MCF 10A (cell line): ENCODE measurements at places on chromosomes 5 and 9. TPM values are rescaled to one million over a fixed set of nuclear protein-coding genes. Genes with fewer than 3 reads are reported as not detected.

The HCN1 gene
- total RNA-seq: not detected in 2 replicates

The GRM6 gene
- not detected in 2 replicates for total RNA-seq

The ATP10B gene
- total RNA-seq: not detected in 2 replicates

The EXOSC3 gene
- total RNA-seq: 44.8 and 50.9 TPM in 2 replicates

The TMEM174 gene
- total RNA-seq: not detected in 2 replicates

The NME5 gene
- total RNA-seq: 1.0 TPM in 1 of 2 replicates, not detected in the other

The ZCCHC10 gene
- 35.0 and 37.7 TPM in 2 replicates for total RNA-seq

The GGTA1 gene
- not detected in 2 replicates for total RNA-seq

The CDKN2B-AS1 gene
- not detected in 2 replicates for total RNA-seq

The CXXC5 gene
- 7.8 and 10.9 TPM in 2 replicates for total RNA-seq

The HK3 gene
- not detected in 2 replicates for total RNA-seq

The SLIT3 gene
- 0.34 and 0.89 TPM in 2 replicates for total RNA-seq

The NFIB gene
- 52.2 and 70.8 TPM in 2 replicates for total RNA-seq

The SLC4A9 gene
- total RNA-seq: 0.37 TPM in 1 of 2 replicates, not detected in the other

The ALDH1A1 gene
- not detected in 2 replicates for total RNA-seq

The NR5A1 gene
- total RNA-seq: not detected in 2 replicates

The GDA gene
- not detected in 2 replicates for total RNA-seq

The CDH12 gene
- not detected in 2 replicates for total RNA-seq

The ENTPD8 gene
- total RNA-seq: not detected in 2 replicates

The MUSK gene
- not detected in 2 replicates for total RNA-seq

The P4HA2 gene
- 53.1 and 91.1 TPM in 2 replicates for total RNA-seq

The NMUR2 gene
- not detected in 2 replicates for total RNA-seq

The LURAP1L gene
- 59.2 and 80.4 TPM in 2 replicates for total RNA-seq

The SH3RF2 gene
- 14.9 and 29.6 TPM in 2 replicates for total RNA-seq

The SMC5 gene
- total RNA-seq: 29.8 and 31.9 TPM in 2 replicates

The PTGR1 gene
- 27.4 and 27.8 TPM in 2 replicates for total RNA-seq

The NDOR1 gene
- total RNA-seq: 16.6 and 18.0 TPM in 2 replicates

The FGF18 gene
- not detected in 2 replicates for total RNA-seq

The FAM200C gene
- 2.2 and 3.7 TPM in 2 replicates for total RNA-seq
